ENCODE measurements at places on chromosomes 16 and 17.

DNA sequence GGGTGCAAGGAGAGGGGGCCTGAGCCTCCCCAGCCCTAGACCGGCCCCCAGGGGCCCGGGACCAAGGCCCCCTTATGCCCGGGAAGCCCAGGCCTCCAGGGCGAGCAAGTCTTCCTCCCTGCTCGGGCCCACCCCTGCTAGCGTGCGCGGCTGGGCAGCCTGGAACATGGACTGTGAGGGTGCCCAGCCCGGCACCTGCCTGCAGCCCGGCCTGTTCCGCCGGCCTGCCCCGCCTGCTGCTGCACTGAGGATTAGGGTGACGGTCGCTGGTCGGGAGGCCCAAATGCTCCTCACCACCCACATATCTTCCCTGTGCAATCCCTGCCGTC lies 6.0 kb downstream of the HS3ST6 start:
- DNase-seq: no peak

DNA sequence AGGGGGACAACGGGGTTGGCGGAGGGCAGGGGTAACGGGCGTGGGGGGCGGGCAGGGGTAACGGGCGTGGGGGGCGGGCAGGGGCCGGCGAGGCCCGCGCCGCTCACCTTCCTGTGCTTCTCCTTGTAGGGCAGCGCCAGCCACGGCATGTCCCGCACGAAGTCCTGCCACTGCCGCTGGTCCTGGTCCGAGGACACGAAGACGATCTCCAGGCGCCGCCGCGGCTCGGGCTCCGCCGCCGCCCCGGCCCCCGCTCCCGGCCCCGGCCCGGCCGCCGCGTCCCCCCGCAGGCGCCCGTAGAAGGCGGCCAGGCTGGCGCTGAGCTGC lies 401 bp downstream of the NXN start:
- DNase-seq: no peak

DNA sequence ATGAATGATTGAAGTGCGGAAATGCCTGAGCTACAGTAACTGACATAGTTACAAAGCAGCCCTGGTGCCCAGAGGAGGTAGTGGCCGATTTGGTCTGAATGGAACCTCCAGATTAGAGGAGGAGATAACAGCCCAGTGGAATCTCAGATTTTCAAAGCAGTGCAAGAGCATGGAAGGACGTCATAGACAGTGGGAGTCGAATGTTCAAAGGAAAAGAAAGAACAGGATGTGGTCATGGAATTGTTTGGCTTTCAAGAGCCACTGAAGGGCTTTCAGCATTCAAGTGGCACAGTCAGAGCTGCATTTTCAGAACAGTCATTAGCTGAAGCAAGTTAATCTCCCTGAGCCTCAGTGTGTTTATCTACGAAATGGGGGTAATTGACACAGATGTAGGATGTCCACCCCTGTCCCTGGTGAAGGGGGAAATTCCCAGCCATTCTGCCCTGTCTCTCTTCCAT lies 104.6 kb upstream of the CACNG3 start:
- peak; percentile 28 for DNase-seq

GRCh38 chr17:33116021-33116551 lies 124.4 kb downstream of the SPACA3 start:
- DNase-seq: no peak

- no peak for DNase-seq
Measured at GRCh38 chr16:24939224-24939623, 75.9 kb downstream of the ARHGAP17 start.
